NCI-H526 treated with DMSO at 0.1 percent for 48 hours (cell line): ENCODE measurements at places on chromosomes 6 and 20.

- no peak for DNase-seq
These were observed 5.1 kb downstream of the RPL10A start for GRCh38 chr6:35473075-35473849.

DNA sequence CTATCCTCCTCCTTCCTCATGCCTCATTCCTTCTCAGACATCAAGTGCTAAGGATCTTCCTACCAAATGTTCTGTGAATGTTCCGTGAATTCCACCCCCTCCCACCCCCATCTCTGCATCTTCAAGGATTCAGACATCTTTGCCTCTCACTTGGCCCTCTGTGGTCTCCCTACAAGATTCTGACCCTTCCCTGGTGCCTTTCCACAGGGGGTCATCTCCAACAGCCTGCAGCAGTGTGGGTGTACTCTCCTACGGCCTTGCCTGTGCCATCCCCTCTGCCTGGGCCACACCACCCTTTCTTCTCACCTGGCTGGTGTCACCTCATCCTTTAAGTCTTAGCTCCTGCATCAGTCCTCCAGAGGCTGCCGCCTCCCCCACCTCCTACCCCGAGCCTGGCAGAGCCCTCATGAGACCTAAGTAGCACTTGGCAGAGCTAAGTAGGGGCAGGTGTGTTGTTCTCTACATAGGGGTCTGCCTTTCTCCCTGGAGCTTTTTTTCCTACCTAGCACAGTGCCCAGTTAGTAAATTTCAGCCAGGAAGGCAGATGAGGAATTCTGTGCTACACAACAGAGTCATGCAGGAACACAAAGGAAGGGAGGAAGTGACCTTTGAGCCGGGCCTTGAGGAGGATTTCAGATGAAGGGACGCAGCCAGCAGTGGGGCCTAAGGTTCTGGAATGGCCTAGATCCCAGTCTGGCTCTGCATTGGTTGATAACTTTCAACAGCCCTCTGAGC lies 43.1 kb downstream of the TM9SF4 start:
- DNase-seq, result no peak

DNA sequence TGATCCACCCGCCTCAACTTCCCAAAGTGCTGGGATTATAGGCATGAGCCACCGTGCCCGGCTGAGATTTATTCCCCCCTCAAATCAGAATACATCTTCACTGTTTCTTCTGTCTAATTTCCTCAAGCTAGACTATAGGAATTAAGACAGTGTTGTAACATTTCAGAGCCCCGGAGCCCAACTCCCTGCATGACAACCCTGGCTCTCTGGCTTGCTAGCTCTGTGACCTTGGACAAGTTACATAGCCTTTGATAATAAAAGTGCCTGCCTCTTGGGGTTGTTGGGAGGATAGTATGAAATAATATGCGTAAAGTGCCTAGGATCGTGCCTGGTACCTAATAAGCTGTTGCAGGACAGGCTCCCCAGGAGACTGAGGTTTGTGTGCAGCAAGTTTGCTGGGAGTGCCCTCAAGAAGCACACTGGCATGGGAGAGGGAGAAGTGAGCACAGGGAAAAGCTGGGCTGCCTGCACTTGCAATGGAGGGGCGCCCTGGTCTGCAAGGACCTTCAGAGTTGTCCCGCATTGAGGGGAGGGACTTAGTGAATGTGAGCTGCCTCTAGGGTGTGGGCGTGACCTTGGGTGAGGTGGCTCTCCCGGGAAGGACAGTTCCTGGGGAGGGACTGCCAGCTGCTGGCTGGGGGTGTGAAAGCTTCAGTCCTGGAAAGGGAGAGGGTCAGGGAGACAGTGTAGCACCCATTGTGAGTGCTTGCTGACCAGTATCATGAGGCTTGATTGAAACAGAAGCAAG lies 43.4 kb downstream of the TAF8 start:
- DNase-seq, result no peak

DNA sequence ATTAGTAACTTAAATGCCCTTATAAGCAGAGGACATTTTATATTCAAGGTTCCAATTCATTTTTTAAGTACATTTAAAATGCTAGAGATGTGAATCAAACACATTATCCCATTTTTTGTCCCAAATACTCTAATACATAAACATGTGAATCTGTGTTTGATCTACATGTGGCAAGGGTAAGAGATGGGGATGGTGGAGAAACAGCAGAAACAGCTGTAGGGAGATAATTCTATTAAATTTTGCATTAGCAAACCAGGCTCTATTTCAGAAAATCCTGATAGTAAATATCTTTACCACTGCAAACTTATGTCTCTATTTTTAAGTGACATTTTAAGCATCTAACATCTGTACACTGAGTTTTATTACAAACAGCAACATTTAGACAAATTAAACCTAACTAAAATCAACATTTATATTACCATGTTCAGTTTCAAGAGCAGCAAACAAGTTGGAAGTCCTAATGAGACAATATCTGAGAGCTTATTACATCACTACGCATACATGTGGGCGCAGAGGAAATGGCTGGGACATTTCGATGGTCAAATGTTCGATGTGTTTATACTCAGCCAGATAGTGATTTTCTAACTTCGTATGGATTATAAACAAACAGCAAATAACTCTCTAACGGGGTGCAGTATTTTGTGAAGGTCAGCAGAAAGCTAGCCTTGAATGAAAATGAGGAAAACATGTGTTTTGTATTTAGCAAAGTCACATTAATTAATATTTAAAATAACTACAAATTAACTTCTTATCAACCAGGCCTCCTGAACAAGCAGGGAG lies 165.1 kb downstream of the GJA1 start:
- DNase-seq, result no peak

GRCh38 chr20:4919047-4919704 lies 82.1 kb downstream of the SLC23A2 start:
- no peak for DNase-seq

DNA sequence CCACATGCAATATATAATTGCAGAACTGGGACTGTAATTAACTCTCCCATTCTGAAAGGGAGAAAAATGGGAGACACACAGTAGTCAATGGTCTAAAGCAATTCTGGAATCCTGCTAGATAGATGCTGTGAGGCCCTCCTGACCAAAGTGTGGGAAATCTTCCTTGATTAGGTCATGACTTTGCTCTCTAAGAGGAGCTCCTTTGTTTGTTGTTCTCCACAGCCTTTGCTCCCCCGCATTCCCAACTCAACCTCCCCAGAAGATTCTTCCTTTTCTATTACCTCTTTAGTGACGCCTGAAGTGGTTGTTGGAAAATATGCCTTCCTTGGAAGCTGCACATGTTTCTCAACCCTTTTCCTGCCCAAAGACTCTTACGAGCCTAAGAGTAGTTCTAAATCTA lies 28.8 kb upstream of the LIN28B start:
- DNase-seq, result no peak

DNA sequence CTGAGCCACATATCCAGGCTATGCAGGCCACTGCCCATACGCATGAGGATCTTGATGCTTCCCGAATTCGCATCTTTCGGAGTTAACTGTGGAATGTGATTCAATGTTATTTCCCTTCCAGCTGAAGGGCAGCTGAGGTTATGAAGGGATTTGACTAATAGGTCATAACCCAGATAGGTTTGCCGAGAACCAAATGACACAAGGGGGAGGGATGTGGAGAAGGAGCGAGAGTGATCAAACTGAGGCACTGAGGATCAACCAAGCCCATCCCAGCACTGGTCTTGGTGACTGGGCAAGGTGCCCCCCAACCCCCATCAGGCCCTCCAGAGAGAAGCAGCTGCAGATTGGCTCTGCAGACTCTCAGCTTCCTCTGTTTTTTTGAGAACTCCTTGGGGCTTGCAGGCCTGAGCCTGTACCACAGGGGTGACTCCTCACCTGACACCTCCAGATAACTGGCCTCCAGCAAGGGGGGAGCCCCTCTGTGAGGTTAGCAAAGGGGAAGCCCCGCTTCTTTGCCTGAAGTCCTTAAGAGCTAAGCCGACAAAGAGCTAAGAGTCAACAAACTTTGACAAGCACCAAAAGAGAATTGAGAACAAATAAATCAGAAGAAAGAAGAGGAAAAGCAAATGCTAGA lies 185.9 kb downstream of the PDE7B start:
- no peak for DNase-seq

DNA sequence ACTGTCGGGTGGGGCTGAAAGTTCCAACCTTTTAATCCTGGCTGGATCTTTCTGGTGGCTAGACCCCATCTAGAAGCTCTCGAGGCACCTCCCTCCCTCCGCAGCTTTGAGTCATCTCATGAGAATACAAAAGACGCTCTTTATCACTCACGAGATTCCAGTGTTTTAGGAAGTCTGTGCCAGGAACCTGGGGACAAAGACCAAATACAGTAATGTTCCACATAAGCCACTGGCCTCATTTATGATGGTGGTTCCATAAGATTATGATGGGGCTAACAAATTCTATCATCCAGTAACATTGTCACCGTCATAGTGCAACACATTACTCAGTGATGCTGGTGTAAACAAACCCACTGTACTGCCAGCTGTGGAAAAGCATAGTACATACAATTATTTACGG lies 48.7 kb downstream of the NCOA7 start:
- no peak for DNase-seq

DNA sequence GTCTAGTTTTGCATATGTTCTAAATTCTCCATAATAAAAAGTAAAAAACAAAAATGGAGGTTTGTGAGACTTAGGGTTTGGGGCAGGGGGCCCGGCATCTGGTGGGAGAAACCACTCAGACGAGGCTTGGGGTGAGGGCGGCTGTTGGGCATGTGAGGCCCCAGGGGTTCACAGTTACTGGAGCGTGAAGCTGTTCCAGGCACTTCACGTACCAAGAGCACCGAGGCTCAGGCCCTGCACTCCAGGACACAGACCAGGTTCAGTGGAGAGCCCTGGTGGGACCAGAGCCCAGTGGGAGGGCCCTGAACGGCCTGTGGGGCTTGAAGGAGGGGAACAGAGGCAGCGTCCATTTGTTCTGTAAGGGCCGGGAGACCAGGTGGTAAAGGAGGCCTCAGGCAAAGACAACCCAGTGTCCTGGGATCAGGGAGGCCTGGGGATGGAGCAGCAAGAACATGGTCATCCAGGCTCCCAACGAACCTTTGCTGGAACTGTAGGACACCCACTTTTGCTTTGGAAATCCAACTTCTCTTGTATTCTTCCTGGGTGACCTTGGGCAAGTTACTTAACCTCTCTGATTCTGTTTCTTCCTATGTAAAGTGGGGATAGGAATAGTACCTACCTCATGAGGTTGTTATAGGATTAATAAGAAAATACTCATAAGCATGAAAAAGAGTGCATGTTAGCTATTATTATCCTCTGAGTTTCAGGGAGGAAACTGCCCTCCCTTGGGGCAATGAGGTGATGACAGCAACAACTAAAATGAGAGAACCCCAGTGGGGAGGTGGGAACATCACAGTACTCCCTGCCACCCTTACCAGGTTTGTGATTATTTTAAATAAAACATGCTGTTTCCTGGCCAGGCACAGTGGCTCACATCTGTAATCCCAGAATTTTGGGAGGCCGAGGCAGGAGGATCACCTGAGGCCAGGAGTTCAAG lies 1.1 kb upstream of the FGD2 start:
- DNase-seq, result no peak

DNA sequence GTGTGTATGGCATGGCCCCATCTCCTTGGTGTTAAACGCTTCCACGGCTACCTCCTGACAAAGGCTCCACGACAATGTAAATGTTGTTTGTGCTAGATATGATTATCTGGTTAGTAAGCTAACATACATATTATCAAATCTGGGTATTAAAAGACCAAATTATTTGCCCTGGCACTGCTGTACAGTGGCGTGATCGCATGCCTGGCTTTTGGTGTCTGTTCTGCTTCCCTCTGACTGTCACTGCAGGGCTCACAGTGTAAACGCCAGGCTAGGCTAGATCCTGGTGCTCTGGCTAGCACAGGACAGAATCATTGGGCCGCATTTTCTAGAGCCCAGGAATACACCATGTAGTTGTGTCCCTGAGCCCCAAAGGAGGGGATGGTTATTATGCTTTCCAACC lies 38.7 kb downstream of the CD164 start:
- DNase-seq, result no peak

- DNase-seq, result no peak
These were observed 38.7 kb downstream of the SPDEF start for GRCh38 chr6:34517461-34517881.

DNA sequence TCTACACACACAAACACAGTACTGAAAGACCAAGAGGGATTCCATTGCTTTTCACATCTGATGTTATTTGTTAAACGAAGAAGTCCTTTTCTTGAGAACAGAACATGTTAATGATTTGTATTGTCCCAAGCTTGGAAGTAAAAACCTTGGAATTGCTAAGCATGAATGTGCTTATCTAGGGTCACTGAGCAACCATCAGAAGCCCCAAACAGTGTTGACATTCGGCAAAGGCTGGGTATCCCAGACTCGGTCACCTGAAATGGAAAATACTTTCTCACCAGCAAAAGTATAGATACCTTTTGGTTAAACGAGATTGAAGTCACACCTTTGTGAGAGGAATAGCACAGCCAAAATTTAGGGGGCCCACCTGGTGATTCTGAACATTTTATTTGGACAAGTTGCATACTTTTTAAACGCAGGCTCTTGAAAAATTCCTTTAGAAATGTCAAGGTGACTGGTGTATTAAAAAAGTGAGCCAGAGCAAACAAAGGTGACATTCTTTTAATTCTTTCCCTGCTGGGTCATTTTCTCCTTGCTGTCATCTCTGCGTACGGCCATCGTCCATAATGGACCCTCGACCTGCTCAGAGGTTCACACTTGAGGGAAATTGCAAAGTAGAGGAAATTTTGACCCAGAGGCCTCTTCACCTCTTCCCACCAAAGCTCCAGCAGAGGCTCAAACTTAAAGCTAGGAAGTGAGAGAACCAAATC lies 95.8 kb upstream of the FOXA2 start:
- DNase-seq, result no peak

- no peak for DNase-seq
These were observed 88.5 kb downstream of the TBC1D7 start for GRCh38 chr6:13239530-13240455.
